ENCODE measurements at places on chromosomes 11 and 22. TPM values are rescaled to one million over a fixed set of nuclear protein-coding genes. Genes with fewer than 3 reads are reported as not detected.

GRCh38 chr11:6402561-6402981 lies 12.3 kb downstream of the SMPD1 start:
- DNase-seq = no peak

DNA sequence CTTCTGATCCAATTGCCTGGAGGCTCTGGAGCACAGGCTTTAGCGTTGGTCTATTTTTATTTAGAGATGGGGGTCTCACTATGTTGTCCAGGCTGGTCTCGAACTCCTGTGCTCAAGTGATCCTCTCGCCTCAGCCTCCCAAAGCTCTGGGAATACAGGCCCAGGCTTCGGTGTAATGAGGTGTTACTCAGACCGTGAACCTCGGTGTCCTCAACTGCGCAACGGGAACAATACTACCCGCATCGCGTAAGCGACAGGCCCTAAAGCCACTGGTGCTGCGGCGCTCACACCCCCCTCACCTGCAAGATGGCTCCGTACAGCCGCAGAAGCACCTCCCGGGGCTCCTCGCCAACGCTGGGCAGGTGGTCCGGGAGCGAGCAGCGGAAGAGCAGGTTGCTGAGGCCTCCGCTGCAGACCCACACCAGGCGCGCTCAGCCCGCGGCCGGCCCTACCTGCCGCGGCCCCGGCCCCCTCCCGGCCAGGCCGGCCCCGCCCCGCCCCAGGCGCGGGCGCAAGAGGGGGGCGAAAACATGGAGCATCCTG lies 628 bp downstream of the CHKB start:
- no peak for DNase-seq

- peak; percentile 38 for DNase-seq
Observed at GRCh38 chr11:45073685-45074141, 72.7 kb upstream of the PRDM11 start.

- DNase-seq = no peak
Observed at GRCh38 chr11:60977224-60977623, 5.7 kb downstream of the CD6 start.

DNA sequence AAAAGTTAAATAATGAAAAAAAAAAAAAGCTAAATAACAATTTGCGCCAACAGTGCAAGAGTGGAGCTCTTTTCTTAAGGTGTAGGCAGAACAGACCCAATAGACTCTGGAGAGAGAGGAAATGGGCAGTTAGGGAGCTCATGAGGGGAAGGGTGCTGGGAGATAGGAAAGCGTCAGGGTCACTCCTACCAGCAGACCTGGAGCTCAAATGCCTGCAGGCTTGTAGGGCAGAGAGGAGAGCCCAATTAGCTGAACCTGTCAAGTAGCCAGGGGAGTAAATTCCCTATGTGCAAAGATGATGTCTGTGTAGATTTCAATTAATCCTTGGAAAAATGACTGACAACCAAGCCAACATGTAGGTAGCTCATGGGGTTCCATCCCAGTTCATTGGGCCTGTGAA lies 73.0 kb downstream of the RAB30 start:
- no peak for DNase-seq

The OSBP2 gene
- 4.0 TPM for total RNA-seq

Data from kidney (tissue), 22 donors.